ENCODE measurements at places on chromosomes 5 and 9.

- no peak for DNase-seq
These were observed 68.2 kb downstream of the MFAP3 start for GRCh38 chr5:154107010-154107409.

- DNase-seq = no peak
These were observed 123.1 kb downstream of the DMRT2 start for GRCh38 chr9:1173211-1173610.

DNA sequence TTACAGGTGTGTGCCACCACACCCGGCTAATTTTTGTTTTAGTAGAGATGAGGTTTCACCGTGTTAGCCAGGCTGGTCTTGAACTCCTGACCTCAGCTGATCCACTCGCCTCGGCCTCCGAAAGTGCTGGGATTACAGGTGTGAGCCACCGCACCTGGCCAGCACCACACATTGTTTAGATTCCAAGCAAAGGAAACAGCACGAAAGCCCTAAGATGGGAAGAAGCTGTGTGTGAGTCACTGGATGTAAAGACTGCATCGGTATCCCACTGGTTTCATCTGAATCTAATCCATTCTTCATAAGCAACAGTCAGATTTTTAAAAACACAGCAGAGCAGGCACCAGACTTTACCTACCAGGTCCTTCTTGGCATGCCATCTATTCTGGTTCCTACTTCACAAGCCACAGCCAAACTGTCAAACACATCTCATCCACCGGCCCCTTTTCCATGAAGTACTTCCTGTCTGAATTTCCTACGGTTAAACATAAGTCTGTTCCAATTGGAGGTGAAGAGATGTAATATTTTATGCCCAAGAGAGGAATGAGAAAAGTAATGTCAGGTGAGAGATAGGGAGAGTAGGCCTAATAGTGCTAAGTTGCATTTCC, 17.4 kb downstream of the UBTD2 start:
- DNase-seq = no peak

DNA sequence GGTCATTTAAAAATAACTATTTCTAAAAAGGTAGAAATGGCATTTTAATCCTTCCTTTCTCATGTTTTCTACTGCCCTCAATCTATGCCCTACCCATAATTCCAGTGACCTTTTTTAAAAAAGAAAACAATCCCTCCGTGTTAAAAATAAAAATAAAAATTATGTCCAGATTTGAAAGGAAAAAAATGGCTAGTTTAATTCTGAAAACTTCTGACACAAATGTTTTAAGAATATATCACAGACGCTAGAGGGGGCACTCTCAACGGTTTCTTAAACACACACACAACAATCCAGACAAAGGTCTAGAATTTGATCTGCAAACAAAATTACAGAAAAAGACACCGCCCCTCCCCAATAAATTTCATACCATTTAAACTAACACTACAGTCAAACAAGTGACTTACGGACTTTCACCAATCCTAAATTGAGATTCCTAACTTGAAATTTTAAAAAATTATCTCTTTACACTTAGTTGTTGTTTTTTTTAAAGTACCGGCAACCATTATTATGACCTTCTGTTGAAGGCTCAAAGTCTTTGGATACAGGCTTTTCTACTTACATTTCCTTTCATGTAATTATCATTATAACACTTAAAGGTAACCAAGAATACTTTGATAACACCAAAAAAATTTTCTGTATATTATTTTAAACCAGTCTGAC, 38.2 kb downstream of the CLINT1 start:
- no peak for DNase-seq

DNA sequence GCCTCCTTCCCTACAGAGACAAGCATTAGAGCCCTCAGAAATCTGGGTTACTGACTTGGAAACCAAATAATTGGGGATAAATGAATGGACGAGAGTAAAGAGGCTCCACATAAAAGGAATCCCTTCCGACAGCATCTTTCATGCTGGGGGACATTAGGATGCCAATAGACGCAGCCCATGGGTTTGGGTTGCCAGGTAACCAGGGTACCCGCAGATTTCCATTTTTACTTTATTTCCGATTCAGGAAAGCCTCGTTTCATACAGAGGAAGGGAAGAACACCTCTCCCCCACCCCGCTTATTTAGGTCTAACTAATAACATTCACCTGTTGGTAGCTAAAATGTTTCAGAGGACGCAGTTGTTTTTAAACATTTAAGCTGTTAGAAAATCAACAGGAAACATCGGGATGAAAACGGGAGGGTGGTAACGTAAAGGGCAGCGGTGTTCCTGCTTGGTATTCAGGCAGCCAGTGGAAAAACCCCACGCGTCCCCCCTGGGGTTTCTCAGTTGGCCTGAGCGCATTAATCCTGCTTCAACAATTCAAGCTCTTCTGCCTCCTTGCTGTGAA, 179.5 kb downstream of the YTHDC2 start:
- no peak for DNase-seq

DNA sequence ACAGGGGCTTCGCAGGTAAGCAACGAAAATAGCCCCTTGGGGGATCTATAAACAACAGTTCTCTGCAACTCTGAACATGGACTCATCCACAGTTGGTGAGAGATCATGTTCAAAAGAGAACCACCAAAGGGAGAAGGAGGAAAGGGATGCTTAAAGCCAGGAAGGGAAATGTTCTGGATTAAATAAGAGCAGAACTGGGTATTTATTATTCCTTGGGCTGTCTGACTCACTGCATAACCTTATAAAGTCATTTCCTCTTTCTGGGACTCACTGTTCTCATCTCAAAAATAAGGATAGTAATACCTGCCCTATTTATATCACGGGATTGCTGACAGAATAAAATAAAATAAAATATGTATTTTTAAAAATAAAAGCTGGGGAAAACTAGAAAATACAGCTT, 11.2 kb upstream of the MARCHF3 start:
- no peak for DNase-seq

DNA sequence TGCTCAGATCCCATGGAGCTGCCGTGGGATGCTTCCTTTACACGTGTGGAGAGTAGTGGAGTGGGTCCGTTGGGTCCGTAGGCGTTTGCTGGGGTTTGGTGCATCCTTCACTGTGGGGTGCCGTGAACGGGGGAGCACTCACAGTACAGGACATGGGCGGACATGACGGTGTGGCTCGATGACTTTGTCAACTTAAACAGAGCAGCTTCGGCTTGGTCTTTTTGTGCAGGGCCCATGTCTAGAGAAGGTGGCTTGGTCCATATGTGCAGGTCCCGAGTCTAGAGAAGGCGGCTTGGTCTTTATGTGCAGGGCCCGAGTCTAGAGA, 26.4 kb upstream of the EXOC3 start:
- no peak for DNase-seq

DNA sequence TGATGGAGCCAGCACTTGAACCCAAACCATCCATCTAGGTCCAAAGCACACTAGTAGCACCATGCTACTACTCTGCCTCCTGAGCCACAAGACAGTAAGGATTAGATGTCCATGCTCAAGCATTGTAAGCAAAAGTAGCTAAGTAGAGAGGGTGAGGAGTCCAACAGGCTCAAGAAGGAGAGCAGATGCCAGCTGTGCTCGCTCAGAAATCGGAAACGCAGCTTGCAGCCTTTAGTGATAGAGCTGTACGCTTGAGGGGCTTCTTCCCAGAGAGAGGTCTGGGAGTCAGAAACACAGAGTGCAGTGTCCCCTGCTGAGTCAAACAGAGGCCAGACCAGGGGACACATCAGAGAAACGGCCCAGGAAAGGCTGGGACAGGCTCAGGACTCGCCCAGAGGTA, 32.7 kb upstream of the GABRP start:
- no peak for DNase-seq

DNA sequence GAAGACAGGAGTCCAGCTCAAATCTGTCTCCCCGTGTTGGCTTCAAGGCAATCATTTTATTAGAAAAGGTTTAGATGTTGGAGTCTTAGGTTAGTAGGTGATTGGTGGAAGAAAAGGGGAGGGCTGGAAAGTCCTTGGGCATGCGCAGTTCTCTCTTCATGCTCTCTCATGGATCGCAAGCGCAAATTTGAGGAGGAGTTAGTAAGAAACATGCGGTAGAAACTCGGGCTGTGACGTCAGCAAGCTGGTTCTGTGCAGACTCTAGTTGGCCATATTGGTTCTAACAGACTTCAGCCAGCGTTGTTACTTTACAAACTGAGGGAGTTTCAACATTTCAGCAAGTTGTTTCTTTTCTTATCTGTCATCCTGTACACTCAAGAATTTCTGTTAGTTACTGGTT, 392.2 kb downstream of the CDK5RAP2 start:
- no peak for DNase-seq

DNA sequence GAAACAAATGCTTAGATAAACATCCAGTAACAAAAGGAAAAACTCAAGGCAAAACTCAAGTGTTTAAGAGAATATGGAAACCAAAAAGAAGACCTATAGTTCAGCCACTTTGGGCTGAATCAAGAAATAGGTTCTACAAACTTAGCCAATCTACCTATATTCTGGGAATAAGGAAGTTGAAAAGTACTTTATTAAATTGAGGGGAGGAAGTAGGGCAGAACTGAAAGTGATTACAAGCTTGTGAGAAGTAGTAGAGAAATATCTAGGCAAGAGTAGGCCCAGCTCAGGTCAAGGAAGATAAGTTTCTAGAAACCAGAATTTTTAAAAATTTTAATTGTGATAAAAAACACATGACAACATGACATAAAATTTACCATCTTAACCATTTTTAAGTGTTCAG, 384.8 kb upstream of the PCSK5 start:
- no peak for DNase-seq

DNA sequence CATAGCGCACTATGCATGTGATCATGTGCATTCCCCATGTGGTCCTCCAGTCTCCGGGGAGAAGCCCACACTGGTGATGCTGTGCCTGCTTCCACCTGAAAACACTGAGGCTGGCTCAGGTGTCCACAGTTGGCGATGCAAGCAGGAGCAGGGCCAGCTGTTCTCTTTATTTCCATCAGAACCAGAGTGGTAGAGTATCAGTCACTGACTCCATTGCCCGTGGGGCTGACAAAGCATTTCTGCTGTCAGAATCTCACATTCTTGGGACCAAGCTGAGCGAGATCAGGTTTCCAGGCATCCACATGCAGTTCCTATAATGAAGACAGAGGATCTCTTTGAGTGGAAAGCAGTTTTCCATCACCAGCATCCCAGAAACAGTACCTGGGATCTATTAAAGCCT, 52.5 kb downstream of the GADD45G start:
- DNase-seq = no peak

DNA sequence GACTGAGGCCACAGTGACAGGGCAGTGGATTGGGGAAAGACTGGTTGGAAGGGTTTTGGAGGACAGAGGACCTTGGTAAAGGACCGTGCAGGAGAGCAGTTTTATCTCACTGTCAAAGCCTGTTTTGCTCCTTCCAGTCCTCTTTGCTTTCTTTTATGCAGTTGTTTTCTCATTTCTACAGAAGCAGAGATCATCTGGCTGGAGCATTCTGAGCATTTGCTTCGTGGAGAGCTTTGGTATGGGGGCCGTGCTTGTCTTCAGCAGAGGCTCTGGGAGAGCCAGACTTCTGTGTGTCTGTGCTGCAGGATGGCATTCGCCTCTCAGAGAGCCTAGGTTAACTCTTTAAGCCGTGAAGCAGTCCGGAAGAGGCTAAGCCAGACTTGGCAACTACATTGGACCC, 171.8 kb upstream of the TUT7 start:
- DNase-seq = no peak

- DNase-seq = no peak
These were observed 97.2 kb downstream of the ROR2 start for GRCh38 chr9:91852801-91853347.

DNA sequence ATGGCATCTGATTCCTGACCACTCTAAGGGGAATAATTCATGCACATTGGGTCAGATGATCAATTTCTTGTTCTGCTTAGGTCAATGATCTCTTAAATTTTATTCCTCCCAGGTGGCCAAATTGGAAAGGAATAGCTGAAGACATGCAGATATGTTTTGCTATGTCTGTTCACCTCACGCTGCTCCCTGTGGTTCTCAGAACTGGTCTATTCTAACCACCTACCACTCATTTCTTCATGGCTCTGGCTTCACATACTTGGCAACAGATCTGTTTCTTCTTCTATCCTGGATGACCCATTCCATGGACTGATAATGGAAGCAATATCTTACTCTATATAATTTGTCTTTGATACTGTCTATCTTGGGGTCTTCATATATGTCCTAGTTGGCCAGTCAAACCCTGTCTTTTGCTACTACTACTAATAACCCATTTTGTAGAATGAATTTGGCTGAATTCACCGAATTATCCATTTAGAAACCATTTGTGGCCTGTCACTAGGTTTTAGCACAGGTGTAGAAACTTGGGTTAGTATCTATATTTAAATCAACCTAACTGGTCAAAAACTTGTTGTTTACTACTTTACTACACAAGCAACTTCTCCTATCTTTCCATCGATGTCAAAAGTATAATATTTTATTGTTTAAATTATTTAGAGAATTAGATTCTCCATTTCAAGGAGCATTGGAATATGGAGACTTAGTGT, 650.9 kb downstream of the TLE4 start:
- no peak for DNase-seq
